ENCODE measurements at places on chromosomes 1 and 21.

GRCh38 chr1:214500340-214501055 is 50.9 kb downstream of the PTPN14 start:
- DNase-seq, result no peak

DNA sequence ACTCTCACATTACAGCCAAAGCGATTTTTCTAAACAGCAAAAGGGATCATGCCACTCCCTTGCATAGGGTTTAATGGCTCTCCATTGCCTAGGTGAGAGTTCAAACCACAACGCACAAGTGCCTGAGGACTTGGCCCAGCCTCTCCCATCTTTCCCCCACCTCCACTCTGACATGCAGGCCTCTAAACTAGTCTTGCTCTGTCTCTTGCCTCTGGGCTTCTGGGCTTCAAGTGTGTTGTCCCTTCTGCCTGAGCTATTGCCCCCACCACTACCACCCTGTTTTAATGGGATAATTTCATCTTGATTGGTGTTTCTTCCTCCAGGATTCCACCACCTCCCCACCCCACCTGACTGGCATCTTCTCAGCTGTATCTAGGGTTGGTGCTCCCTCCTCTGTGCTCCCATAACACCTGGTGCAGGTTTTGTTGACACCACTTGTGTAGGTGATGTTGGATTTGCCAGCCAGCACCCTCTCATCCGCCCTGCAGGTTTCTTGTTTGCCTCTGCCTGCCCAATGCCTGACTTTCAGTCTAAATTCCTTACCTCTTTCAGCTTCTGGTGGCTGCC is 2.7 kb upstream of the ZBTB21 start:
- DNase-seq, result no peak

GRCh38 chr1:33176887-33177286 is 5.0 kb downstream of the TRIM62 start:
- no peak for DNase-seq

DNA sequence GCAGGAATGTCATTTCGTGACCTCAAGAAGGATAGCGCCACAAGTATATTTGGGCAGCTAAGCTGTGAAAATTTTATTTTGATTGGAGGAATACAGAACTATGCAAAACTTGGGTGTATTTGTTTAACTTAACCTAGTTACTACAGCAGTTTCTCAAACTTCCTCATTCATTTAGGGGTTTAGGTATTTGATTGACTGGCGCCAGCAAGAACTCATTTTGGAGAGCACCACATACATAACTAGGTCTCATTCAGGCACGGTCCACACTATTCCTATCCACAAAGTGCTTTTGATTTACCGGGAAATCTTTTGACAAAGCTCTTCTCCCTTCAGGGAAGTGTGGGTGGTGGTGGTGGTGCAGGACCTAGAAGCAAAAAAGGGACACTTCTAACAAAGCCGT is 155.1 kb upstream of the NRIP1 start:
- no peak for DNase-seq

DNA sequence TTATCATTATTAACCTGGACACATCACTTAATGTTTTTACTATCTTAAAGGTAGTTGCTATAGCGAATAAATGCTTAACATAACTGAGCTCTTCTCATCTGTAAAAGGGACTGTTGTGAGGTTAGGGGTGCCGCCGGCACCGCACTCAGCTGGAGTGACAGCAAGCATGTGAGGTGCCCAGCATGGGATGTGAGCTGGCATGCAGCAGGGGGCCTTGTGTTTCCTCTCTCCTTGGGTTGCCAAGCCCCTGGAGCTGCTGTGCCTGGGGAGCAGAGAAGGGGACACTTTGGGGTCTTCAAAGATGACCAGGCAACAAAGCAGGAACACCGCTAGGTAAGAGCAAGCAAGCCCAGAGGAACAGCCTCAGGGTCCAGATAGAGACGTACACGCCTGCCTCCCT is 2.1 kb upstream of the ZC3H12A start:
- DNase-seq, result no peak

DNA sequence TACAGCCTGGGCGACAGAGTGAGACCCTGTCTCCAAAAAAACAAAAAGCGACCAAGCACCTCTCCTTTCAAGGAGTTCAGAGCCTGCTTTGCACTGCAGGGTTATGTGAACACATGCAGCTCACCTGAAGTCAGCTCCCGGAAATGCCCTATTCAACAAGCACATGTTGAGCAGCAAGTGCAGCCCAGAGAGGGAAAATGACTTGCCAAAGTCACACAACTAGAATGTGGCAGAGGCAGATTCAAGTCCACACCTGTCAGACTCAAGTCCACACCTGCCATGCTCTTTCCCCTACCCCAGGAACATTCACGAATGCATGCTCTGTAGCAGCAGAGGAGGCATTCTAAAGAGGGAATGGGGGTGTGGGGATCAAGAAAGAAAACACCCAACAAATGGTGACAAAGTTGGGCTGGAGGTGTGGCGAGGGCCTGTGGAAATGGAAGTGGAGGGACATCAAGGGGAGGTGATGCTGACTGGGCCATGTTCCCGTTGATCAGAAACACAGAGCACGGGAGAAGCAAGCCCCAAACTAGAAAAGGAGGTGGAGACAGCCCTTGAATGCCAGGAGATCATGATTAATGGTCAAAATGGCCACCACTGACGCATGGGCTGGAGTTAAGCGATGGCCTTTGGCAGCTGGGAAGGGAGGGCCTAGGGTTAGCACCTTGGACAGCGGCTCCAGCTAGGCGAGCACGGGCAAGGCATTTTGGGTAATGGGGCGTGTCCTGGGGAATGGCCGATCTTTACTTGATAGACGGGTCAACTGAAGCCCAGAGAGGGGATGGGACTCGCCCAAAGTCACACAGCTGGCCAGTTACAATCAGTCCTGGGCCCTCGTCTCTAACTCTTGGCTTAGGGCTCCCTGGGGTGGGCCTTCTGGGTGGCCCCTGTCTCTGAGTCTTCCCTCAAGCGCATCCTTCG is 21.5 kb downstream of the RAP1GAP start:
- DNase-seq, result peak; percentile 52

Data from Right ventricle myocardium superior (tissue), 1 donor.